Epithelial cell of umbilical artery (primary cell): ENCODE measurements at places on chromosomes 1 and 21. TPM values are rescaled to one million over a fixed set of nuclear protein-coding genes. Genes with fewer than 3 reads are reported as not detected.

S100B gene
- total RNA-seq = not detected in 2 replicates

ITLN1 gene
- not detected in 2 replicates for total RNA-seq

IVL gene
- not detected in 2 replicates for total RNA-seq

FCRL4 gene
- not detected in 2 replicates for total RNA-seq

TSPEAR gene
- not detected in 2 replicates for total RNA-seq

FAM72D gene
- 0.97 and 2.0 TPM in 2 replicates for total RNA-seq

LAMC2 gene
- 9.3 and 13.0 TPM in 2 replicates for total RNA-seq

SH3BP5L gene
- 20.2 and 26.6 TPM in 2 replicates for total RNA-seq

OR2L13 gene
- total RNA-seq = not detected in 2 replicates

ADAMTS5 gene
- under 0.01 TPM in 2 replicates for total RNA-seq

LCE6A gene
- not detected in 2 replicates for total RNA-seq

MPL gene
- total RNA-seq = not detected in 2 replicates

CENPS gene
- total RNA-seq = 11.7 and 13.3 TPM in 2 replicates

PCBP3 gene
- not detected in 2 replicates for total RNA-seq

PHF13 gene
- 7.8 and 9.6 TPM in 2 replicates for total RNA-seq

PLA2G2F gene
- total RNA-seq = not detected in 2 replicates

PDE4B gene
- 55.6 and 69.8 TPM in 2 replicates for total RNA-seq

FLVCR1 gene
- total RNA-seq = 9.0 and 9.4 TPM in 2 replicates

CPT2 gene
- 8.1 and 10.9 TPM in 2 replicates for total RNA-seq

NCAM2 gene
- total RNA-seq = 0.97 and 1.4 TPM in 2 replicates

LRRC38 gene
- total RNA-seq = not detected in 2 replicates

DPT gene
- not detected in 2 replicates for total RNA-seq

CFHR3 gene
- not detected in 2 replicates for total RNA-seq

BSND gene
- total RNA-seq = not detected in 2 replicates

S100A9 gene
- total RNA-seq = not detected in 2 replicates

GPR37L1 gene
- total RNA-seq = not detected in 2 replicates

GATAD2B gene
- 2.3 and 3.2 TPM in 2 replicates for total RNA-seq

CACNA1S gene
- total RNA-seq = not detected in 2 replicates

S100A13 gene
- total RNA-seq = 143 and 172 TPM in 2 replicates

E2F2 gene
- 0.97 and 2.0 TPM in 2 replicates for total RNA-seq

KIRREL1 gene
- 25.3 and 41.5 TPM in 2 replicates for total RNA-seq

KPRP gene
- not detected in 2 replicates for total RNA-seq

AGT gene
- total RNA-seq = not detected in 2 replicates

RORC gene
- total RNA-seq = not detected in 2 replicates

APP gene
- total RNA-seq = 756 and 762 TPM in 2 replicates

OR2L2 gene
- total RNA-seq = not detected in 2 replicates

CD247 gene
- total RNA-seq = not detected in 2 replicates

AMY2A gene
- not detected in 2 replicates for total RNA-seq

CRYBG2 gene
- total RNA-seq = under 0.01 TPM in 1 of 2 replicates, not detected in the other

NTMT2 gene
- not detected in 2 replicates for total RNA-seq
